ENCODE measurements at places on chromosomes 12 and 14.
A peak's percentile ranks its signal among the peaks of the same experiment; 100 is the strongest.

GRCh38 chr12:6943722-6944380 is at the start of the genes C12orf57 and RNU7-1:
TSS of gene C12orf57 (plus strand) at chr12:6944022. CDS start at chr12:6944122, 100 bp downstream.
TSS of gene RNU7-1 (plus strand) at chr12:6943816.
- DNase-seq = peak; percentile 87

DNA sequence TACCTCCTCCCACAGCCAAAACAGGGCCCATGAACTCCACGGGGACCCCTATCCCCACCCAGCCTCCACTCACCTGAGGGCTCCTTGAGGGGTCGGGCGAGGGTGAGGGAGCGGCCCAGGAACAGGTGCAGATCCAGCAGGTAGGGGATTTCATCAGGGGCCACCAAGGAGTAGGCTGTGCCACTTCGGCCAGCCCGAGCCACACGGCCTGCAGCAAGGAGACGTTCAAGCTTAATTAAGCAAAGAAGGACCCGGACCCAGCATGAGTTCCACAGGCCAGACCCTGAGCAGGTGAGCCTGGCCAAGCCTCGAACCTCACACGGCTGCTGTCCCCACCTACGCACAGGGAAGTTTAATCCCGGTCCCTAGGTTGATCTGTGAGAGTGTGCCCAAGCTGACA is 15.6 kb downstream of the DDX54 start:
- DNase-seq = no peak

DNA sequence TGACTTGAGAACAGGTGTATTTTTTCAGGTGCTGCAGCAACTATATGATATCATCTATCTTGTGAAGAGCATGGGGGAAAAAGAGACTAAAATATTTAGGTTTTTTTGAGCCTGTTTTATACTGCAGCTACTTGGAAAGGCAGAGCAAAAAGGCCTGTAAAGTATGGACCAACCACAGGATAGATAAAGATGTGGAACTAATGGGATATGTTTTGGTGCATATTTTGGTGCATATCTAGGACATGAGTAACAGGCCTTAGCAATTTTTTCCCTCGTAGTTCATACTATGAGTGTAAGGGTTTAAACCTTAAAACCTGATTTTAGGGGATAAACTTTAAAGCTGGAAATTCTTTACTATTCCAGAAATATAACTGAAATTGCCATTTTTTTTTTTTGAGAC is 6.0 kb upstream of the GTSF1 start:
- DNase-seq = no peak

GRCh38 chr14:74558655-74559054 is 53.4 kb downstream of the LTBP2 start:
- DNase-seq = no peak

GRCh38 chr12:27524494-27524835 is 459 bp downstream of the PPFIBP1 start:
- DNase-seq = no peak

DNA sequence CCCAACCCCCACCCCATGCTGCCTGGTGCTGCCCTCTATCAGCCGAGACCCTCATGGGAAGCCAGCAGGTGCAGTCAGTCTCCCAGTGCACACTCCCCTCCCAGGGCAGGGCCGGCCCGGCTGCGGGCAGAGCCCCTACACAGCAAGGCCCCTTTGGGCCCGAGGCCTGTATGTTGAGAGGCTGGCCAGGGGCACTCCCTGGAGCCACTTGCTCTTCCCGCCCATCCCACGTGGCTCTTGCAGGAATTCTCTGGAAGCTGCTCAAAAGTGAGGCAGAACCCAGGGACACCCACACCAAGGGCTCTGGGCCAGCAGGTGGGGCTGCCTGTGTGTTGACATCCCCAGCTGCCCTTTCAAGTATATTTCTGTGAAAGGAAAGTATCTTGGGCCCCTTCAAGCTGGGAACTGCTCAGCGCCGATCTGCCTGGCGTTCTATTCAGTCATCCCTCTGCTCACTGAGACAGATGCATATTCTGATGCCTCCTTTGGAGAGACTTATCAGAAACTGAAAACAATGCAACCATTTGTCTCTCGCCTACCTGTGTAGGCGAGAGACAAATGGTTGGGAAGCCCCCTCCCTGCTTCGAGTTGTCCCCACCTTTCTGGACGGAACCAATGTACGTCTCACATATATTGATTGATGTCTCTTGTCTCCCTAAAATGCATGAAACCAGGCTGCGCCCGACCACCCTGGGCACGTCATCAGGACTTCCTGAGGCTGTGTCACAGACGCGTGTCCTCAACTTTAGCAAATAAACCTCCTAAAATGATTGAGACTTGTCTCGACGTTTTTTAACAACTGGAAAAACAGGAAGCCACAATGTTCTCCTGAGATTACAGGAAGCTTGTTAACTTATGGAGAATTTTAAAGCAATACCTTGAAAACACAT is 6.0 kb downstream of the GPR132 start:
- DNase-seq = no peak

Measured in renal cortex interstitium (tissue), 15 donors.